ENCODE measurements at places on chromosomes 1 and 21. TPM values are rescaled to one million over a fixed set of nuclear protein-coding genes. Genes with fewer than 3 reads are reported as not detected.

SLAMF8 gene
- not detected for total RNA-seq

NPHS2 gene
- not detected for total RNA-seq

ERMAP gene
- 9.7 TPM for total RNA-seq

RNPC3 gene
- total RNA-seq = 3.1 TPM

CAMK1G gene
- not detected for total RNA-seq

PCP4 gene
- total RNA-seq = not detected

GBP2 gene
- 65.9 TPM for total RNA-seq

COL18A1 gene
- total RNA-seq = 317 TPM

NUP210L gene
- 0.09 TPM for total RNA-seq

MATN1 gene
- total RNA-seq = 0.17 TPM

ODR4 gene
- 25.7 TPM for total RNA-seq

DNA sequence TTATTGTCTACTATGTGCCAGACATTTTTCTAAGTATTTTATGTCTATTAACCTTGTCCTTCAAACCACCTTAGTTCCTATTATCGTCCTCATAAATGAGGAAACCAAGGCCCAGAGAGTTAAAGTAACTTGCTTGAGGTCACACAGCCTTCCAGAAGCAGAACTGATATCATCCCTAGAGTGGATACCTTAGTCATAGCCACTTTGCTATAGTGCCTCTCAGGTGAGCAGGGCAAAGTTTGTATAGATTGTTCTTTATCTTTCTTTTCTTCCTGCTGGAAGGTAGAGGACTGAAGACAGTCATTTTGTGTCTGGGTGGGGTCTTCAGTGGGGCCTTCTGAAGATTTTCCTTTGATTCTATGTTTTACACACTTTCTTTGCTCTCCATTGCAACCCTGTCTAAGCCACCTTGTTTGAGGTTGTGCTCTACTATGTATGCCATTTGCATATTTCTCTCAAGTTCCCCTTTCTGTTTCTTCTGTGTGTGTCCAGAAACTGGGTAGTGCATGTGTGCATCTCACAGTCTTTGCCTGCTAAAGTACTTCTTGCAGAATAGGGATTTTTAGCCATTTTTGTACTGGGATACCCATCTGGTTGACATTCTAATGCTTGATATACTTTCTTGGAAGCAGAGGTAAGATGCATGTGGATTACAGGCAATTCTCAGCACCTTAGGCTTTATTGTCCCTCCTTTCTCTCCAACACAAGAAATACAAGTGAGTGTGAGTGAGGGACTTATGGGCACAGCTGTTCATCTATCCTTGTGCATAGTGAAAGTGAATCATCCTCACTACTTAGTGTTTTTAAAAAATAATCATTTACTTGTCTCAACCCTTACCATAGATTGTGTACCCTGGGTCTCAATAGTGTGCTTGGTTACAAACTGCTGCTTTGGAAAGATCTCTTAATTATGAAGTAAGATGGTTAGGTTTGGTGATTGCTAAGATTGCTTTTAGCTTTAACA lies 207.6 kb upstream of the HMCN1 start:
- no peak for DNase-seq

- no peak for DNase-seq
Observed at GRCh38 chr1:203640117-203640516, 13.5 kb downstream of the ATP2B4 start.

- DNase-seq = peak; percentile 40
Observed at GRCh38 chr21:45517249-45518065, 24.8 kb downstream of the SLC19A1 start.

DNA sequence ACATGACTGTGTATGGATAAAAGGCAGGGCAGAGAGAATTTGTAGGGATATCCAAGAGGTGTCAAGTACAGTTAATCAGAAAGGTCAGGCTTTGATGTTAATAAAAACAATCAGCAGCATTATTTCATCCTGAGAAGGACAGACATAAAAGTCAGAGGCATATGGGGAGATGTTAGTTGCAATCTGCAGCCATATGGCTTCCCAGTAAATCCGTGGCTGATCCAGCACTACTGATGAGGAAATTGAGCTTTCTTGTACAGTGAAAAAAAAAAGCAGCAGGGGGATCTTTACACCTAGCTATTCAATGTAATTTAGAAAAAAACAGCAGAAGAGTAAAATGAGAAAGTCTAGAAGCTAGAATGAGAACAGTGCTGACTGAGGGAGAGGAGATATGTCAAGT lies 2.2 kb upstream of the SPRR1B start:
- DNase-seq = no peak

- DNase-seq = no peak
Observed at GRCh38 chr1:22283596-22283995, 140.7 kb upstream of the WNT4 start.

- DNase-seq = no peak
Observed at GRCh38 chr1:229629261-229629660, 3.2 kb downstream of the URB2 start.

DNA sequence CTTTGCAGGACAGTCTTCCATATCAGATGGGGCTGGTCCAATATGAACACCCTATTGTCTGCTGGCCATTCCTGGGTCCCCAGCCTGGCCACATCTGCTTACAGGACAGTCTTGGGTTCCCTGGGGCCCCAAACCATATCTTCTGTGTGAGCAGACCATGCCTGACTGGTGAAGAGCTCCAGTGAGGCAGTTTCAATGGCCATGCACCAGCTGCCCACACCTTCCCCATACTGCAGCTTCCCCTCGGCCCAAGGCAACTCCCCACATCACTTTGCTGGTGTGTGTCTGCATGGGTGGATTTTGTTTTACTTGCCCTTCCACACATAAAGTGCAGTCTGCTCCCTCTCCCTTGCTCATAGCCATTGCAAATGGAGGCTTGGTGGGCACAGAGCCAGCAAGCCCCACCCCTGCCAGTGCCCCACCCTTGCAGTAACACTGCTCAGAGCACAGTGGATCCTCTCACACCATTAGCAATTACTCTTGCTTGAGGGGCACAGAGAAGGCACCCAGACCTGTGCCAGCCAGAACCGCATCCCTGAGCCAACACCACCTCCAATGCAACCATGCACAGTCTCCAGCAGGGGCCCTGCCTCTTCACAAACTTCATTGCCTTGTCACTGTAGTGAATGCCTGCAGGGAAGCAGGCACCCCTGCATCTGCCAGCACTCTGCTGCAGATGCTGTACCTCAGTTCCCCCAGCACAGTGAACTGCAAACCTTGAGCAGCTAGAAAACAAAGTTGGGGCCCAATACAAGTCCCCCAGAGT lies 474.5 kb upstream of the BEND5 start:
- DNase-seq = no peak

- DNase-seq = no peak
Observed at GRCh38 chr1:58581641-58582040, 4.6 kb upstream of the TACSTD2 start.

DNA sequence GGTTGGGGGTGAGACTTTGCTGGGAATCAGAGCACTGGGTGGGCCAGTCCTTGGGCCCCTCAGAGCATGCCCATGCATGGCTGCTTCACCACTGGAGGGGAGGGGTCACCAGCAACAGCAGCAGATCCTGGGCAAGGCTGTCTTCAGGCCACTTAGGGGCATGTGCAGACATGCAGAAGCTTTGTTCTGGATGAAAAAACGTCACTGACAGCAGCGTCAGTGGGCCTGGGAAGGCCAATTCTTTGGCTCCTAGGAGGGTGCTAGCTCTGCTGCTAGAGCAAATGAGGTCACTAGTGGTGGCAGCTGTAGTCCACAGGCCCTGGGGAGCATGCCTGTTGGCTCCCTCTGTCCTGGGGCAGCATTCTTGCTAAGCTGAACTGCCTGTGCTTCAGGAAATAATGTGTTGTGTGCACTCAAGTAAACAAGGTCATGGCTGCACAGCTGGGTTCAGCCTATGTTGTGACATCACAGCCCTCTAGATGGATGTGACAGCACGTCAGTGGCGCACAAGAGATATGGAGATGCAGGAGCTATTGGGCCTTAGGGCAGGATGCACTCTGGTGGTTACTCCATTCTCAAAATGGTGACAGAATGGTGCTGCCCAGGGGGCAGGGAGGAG lies 27.0 kb downstream of the ZC3H11B start:
- DNase-seq = no peak

GRCh38 chr1:24167008-24167407 lies 20.1 kb downstream of the IFNLR1 start:
- DNase-seq = no peak

DNA sequence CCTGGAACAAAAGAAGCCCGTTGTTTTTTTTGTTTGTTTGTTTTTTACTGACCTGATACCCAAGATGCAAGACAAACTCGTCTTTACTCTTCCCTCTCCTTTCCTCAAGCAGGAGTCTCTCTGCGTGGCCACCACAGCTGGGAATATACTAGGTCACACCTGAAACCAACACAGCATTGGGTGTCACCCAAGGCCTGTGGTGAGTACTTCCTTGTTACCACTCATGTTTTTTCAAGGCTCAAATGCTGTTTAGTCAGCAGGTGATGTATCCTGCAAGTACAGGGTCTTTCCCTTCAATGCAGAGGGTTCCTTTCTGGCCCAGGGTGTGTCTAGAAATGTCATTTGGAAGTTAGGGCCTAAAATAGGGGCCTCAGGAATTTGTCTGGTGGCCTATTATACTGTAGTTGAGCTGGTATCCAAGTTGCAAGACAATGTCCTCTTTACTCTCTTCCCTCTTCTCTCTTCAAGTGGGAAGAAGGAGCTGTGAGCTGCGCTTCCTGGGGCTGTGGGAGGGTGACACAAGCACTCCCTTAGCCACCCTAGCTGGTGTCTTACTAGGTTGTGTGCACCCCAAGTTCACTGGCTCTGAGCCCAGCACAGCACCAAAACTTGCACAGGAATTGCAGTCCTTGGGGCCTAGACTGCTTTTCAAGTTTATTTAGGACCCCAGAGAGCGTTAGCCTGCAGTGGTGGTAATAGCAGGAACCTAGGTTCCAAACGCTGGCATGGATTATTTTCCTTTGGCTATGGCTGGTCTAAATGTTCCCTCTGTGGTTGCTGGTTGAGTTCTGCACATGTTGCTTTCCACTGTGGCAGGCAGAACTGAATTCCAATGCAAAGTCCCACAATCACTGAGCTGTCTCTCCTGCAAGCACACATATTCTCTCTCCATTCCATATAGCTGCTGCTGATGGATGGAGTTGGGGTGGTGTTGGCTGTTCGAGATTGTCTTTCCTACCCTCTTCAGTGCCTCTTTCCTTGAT lies 91.4 kb upstream of the LYPLAL1 start:
- DNase-seq = no peak

DNA sequence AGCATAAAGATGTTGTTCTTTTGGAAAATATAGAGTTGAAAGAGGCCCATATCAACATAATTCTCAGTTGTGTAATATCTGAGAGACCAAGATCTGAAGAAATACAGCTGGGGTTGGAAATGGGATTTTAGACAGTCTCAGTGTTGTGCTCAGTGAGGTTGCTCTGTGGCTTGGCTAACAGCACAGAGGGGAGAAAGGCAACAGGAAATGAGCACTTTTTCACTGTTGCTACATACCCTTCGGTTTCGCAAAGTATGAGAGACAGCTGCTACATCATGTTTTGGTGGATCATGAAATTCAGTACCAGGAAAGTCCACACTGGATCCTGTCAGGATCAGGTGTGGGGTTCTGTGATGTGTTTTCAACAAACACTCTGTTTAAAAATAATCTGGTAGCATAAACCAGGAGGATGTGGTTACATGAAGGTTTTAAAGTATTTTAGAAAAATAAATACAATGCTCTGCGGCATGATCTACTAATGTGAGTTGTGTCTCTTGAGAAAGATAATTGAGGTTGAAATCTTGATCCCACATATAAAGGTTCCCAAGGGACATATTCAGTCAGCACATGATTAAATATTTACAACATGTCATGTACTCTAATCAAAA lies 7.0 kb upstream of the GPR88 start:
- no peak for DNase-seq

DNA sequence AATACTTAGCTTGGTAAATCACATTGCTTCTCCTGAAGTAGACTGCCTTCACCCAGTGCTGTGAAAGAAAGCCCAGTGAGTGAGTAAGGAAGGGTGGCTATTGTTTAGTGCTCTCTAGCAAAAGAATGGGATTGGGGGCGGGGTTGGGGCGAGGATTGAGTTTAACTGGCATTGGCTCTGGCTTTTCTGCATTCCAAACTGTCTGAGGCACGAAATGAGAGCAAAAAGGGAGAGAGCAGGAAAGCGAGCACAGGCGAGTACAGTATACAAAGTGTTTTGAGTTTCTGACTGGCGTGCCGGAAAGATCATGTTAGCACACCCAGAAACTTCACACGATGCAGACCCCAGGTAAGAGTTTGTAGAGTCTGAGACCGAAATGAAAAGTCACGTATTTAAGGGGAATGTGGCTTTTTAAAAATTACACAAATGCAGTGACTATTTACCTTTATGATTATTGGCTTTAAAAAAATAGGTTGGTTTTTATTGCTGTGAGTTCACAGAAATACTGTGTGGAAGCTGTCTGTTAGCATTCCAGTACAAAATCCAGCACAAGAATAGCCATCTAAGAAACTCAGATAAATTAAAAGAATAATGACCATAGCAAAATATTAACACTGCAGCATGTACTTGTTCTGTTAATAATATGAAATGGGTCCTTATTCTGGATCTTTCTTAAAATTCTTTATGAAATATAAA lies 155.4 kb downstream of the CLEC20A start:
- DNase-seq = peak; percentile 93

GRCh38 chr1:155253208-155253607 lies 2.1 kb downstream of the ENTREP3 start:
- DNase-seq = peak; percentile 25

DNA sequence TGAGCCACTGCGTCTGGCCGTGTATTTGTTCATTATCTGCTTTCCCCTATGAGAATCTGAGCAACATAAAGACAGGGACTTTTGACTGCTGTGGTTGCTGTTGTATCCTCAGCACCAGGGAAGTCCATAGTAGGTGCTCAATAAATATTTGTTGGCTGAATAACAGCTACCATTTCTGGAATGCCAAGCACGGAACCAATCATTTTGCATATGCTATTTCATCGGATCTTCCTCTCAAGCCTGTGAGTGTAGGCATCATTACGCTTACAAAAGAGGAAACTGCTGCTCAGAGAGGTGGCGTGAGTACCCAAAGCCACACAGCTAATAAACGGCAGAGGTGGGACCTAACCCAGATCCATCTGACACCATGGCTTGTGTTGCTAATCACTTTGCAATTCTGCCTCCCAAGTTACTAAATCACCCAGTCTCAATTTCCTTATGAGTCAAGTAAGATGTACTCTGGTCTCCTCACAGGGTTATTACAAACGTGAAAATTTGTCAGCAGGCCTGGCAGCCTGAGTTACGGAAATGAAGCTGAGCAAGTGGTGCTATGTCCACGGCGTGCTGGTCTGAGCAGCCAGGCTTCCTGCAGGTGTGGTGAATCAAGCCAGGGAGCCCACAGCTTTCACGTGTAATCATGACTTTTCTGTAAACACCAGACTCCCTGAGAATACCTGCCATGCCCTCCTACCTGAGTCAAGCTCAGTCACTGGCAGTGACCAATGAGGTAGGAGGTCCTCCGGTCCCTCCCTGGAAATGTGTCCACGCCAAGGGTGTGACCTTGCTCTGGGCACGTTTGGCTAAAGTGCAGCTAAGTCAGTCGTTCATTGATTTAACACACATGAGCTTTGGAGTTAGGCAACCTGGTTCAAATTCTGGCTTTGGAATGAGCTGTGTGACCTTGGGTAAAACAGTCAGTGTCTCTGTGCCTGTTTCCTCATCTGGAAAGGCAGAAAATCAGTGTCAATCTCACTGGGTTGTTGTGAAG lies 4.8 kb upstream of the RHCE start:
- DNase-seq = no peak

- DNase-seq = peak; percentile 61
Observed at GRCh38 chr1:43968348-43968948, 1.4 kb upstream of the DPH2 start.

GRCh38 chr1:99685516-99686180 lies 39.7 kb downstream of the PALMD start:
- peak; percentile 94 for DNase-seq

GRCh38 chr1:64484651-64485050 lies 14.7 kb downstream of the CACHD1 start:
- DNase-seq = peak; percentile 66

- no peak for DNase-seq
Observed at GRCh38 chr1:179883040-179883744, 1.1 kb downstream of the TOR1AIP1 start.
